Naive thymus-derived CD8-positive, alpha-beta T cell (primary cell): ENCODE measurements at places on chromosomes 11 and 22.

GRCh38 chr11:112398798-112399478 lies 138.3 kb upstream of the PLET1 start:
- no peak for DNase-seq

GRCh38 chr11:10641177-10641911 lies 52.2 kb downstream of the IRAG1 start:
- DNase-seq, result no peak

DNA sequence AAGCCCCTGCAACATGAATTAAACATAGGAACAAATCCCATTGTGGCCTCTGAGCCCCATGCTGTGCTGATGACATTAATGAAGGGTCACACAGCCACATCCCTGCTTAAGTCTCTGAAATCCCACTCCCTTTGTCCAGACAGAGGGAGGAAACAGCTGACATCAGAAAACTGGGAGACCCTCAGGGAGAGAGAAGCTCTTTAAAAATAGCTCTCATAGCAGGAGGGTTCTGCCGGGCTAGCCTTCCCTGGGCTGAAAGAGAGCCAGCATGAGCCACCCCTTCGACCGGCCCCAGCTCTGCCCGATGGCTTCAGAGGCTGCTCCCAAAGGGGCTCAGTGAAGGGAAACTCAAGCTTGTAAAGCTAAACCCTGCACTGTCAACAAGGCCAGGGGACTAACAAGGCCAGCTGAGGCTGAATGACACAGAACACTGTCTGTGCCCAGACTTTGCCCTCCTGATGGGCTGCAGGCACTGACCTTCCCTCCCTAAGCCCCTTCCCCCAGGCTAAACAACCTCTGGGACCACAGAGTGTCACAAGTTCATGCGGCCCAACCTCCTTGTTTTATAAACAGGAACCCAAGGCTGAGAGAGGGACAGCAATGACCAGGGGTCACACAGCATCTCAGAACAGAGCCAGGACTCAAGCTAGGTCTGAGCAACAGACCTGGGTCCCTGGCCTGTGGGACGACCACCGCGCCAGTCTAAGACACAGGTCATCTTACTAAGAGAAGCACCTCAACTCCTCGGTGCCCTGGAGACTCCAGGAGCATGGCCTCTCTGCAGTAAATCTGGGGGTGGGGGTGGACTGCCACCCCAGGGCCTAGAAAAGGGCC lies 163.8 kb downstream of the CHST1 start:
- no peak for DNase-seq

DNA sequence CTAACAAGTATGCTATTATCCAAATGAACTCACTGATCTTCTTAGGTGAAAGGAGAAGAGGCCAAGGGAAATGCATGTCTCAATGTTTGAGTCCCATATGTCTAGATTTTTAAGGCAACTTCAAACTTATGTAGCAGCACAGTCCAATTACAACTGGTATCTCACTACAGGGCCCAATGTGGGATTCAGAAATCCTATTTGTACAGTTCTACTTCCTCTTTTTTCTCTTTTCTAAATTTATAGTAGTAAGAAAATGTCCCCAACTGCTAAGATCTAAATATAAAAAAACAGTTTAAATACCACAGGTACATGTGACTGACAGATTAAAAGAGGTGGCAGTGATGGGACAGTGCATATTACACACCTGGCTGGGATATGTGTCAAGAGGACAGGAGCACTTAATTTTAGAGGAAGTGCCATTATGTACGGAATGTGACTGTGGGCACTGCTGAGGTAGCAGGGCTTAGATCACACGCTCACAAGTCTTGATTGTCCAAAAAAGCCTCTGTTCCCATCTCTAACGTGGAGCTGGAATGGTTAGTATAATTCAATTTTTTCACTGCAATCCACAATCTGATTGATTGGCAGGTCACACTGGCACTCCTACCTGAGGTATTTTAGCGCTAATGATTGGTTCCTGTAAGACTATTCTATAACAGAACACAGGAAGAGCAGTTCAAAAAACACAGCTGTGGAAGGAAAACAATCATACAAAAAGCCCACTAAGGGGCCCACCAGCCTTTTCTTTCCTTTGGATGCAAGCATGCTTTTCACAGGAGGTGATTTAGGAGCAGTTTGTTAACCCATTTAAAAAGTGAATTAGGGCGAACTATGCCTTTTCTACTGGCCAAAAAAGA lies 34.6 kb downstream of the APOL5 start:
- no peak for DNase-seq

DNA sequence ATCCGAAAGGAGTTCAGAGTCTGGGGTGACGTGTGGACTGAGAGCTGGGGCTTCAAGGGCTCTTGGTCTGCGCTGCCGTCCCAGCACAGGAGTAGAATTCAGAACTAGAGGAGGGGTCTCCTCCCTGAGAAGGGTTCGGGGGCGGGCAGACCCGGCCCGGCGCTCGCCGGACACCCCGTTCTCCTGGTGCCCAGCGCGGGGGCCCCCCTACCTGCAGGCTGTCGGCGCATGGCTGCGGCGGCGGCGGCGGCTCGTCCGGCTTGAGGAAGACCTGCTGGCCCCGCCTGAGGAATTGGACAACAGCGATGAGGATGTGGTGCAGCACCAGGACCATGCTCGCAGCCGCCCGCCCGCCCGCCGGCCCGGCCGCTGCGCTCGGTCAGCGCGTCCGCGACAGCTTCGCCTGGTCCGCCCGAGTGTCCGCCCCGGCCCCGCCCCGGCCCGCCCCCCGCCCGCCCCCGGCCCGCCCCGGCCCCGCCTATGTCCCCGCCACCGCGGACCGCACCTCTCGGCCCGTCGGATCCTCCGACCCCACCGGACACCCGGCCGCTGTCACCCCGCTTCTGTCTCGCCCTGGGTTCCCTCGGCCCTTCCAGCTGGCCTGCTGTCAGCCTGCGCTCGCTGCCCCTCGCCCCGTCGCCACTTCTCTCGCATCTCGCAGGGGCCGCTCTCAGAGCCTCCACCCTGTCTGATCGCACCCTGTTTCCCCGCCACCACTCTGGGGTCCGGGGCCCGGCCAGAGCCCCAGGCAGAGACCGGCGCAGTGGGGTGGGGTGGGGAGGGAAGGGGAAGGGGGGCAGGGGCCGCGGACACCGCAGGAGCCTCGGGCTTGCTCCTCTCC lies 32.0 kb downstream of the PDE2A start:
- no peak for DNase-seq

DNA sequence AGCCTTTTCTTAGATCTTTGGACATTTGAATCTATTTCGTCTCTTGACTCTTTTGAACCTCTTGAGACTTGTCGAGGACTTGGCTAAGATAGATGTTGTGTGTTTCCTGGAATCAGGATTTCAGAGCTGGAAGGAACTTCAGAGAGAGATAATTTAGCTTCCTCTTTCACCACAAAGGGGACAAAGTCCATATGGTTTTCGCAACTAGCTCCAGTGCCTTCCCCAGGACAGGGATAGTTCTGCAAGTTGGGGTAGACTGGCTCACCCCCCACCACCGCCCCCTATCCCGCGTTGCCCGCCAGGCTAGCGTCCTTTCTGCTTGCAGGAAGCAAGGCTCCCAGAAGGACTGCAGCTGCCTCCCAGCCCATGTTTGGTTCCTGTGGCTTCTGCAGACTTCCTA lies 75.7 kb upstream of the MYO18B start:
- no peak for DNase-seq

GRCh38 chr11:16309226-16309625 lies 47.1 kb downstream of the SOX6 start:
- no peak for DNase-seq

DNA sequence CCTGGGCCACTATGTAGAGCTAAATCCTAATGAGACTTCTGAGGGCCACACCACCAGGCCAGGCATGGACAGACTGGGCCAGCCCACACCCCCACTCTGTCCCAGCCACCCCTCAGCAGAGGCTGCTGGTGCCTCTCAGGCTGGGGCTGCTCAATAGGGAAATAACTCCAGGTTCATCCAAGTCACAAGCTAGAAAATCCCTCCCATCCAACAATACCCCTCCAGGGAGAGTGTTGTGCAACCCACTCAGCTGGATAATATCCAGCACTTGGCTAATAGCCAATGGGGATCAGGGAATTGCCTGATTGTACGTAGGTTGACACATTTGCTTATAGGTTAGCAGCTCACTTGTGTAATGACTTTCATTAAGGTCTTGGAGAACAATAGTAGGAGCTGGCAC lies 64.1 kb upstream of the WNT11 start:
- DNase-seq, result no peak

DNA sequence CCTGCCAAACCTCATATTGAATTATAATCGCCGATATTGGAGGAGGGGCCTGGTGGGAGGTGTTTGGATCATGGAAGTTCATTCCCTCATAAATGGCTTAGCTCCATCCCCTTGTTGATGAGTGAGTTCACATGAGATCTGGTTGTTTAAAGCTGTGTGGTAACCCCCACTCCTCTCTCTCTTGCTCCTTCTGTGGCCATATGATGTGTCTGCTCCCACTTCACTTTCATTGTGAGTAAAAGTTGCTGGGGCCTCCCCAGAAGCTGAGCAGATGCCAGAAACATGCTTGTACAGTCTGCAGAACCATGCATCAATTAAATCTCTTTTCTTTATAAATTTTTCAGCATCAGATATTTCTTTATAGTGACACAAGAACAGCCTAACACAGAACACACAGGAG lies 929.0 kb upstream of the FAT3 start:
- no peak for DNase-seq

DNA sequence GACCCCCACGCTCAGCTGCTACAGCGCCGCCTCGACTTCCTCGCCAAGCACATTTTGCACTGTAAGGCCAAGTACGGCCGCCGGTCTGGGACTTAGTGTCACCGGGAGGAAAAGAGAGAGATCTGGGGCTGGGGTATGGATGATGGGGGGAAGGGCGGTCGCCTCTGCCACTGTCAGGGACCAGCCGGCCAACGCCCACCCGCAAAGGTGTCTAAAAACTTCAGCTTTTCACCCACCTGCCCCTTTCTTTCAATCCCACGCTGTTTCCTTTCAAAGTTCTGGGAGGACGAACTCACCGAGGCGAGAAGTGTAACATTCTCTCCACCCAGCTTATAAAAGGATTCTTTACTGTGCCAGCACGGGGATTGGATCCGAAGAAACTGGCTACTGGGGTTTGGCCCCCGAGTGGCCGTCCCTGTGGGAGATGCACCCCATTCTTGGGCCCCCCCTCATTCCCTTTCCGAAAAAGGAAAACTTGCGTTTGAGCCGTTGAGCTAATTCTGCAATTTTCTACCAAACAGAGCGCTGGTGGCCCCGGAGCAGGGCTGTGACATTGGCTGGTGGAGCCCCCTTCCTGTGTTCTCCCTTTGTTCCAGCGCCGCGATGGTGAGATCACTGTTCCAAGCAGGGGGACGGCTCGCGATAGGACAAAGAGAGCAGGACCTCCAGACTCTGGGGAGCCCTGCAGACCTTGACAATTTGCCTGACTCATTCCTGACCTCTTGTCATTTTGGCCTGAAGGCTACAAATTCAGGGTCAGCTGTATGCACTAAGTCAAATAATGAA lies 1.8 kb downstream of the FJX1 start:
- DNase-seq, result no peak

DNA sequence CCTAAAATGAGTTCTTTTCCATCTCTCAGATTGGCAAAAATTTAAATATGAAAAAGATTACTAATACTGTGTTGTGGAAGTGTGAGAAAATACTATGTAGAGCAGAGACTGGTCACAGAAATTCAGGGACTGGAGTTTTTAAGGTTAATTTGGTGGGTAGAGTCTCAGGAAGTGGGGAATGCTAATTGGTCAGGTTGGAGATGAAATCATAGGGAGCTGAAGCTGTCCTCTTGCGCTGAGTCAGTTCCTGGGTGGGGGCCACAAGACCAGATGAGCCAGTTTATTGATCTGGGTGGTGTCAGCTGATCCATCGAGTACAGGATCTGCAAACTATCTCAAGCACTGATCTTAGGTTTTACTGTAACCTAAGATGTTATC lies 29.4 kb upstream of the TMEM86A start:
- no peak for DNase-seq
